Fibroblast of skin of left quadriceps (primary cell): ENCODE measurements at places on chromosomes 12 and 14.

DNA sequence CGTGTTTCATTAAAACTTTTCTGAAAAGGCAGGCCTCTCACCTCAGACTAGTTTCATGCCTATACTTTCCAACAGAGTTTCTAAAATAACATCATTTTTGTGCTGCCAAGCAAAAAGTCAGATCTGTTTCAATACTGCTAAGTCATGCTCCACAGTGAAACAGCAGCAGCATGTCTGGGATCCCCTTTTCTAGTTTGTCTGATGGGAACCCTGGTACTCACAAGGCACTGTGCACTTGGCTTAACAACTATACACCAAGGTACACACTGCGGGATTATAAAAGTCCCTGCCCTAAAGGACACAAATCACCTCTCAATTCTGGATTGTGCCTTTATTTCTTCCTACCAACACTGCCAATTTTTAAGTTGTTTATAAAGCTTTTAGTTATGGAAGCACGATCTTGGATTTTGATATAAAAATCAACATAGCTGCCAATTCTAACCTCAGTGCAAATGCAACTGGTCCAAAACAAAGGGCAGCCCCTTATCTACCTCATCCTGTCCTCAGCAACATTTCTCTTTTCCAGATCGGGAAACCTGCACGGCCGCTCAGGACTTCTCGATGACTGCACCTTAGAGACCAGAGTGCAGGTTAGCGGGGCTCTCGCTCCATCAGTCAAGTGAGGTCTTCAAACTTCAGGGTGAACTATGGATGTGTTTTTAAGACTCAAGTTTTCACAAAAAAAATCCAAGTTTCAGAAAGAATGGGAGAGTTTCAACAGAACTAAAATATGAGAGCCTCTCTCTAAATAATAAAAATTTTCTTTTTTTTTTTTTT is 1.7 kb upstream of the EIF5 start:
- DNase-seq: no peak

- no peak for DNase-seq
These were observed 962.6 kb downstream of the AACS start for GRCh38 chr12:126027825-126028224.

GRCh38 chr14:56461276-56462275 is 118.0 kb upstream of the TMEM260 start:
- DNase-seq: no peak

DNA sequence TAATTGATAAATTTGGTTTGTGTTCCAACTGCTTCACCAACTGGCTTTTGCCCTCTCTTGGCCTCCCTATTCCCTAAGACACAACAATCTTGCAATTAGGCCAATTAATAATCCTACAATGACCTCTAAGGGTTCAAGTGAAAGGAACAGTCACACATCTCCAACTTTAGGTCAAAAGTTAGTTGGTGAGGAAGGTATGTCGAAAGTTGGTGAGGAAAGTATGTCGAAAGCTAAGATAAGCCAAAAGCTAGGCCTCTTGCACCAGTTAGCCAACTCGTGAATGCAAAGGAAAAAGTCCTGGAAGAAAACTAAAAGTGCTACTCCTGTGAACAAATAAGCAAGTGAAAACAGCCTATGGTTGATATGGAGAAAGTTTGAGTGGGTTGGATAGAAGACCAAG is 32.6 kb downstream of the EGLN3 start:
- DNase-seq: no peak

DNA sequence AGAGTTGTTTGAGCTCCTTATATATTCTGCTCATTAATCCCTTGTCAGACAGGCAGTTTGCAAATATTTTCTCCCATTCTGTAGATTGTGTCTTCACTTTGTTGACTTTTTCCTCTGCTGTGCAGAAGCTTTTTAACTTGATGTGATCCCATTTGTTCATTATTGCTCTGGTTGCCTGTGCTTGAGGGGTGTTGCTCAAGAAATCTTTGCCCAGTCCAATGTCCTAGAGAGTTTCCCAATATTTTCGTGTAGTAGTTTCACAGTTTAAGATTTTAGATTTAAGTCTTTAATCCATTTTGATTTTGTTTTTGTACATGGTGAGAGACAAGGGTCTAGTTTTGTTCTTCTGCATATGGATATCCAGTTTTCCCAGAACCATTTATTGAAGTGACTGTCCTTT is 19.8 kb downstream of the ABCC9 start:
- DNase-seq: no peak

- no peak for DNase-seq
These were observed 192.2 kb upstream of the C14orf180 start for GRCh38 chr14:104387022-104388010.

- DNase-seq: peak; percentile 74
These were observed 14.9 kb downstream of the SLC38A2 start for GRCh38 chr12:46357438-46358324.

DNA sequence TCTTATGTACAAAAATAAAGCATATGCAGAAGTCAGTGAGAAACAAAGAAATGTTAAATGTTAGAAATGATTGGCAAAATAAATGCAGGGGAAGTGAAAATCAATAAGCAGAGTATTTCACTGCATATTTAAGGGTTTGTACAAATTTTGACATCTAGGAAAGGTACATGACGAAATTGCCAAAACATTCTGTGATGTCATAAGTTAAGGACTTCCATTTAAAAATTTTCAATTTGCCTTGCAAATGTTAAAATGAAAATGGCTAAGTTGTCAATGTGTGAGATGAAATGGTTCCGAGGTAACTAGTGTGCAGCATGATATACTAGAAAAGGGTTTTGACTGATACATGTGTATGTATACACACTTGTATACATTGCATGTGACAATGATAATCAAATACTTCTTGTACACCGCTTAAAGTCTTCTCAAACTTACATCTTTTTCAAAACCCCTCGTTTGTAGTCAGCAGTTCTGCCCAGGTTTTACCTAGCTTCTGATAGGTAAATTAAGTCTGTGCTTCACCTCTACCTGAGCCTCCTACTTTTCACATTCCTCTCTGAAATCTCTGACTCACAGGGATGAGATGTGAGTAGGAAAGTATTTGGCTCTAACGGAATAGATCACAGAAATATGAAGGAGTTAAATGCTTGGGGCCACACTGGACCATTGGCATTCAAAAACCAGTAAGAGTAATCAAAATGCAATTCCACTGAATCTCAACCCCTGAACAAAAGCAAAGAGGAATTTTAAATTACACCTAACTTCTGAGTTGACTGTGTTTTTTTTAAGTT is 442.4 kb upstream of the FOXG1 start:
- no peak for DNase-seq

- no peak for DNase-seq
These were observed 2.2 kb downstream of the NPFF start for GRCh38 chr12:53505086-53505485.

DNA sequence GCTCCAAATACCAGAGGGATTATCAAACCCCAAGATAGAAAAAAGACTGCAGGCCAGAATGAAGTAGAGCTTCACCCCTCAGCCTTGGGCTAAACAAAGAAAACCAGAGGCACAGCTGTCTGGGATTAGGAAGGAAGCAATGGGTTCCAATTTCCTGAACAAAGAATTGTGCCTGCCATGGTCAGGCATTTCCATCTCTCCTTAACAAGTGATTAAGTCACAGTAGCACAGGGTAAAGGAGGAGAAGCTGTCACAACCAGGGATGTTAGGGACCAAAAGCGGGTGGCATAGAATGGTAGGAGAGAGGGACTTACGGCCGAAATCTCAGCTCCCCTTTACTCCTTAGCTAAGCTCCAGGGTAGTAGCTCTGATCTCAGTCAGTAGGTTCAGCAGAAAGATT is 33.9 kb downstream of the SPTLC2 start:
- DNase-seq: no peak

- peak; percentile 14 for DNase-seq
These were observed 90.2 kb downstream of the PPP1R12A start for GRCh38 chr12:79844693-79845092.

- DNase-seq: no peak
These were observed 19.2 kb downstream of the CLIP1 start for GRCh38 chr12:122403115-122403770.

GRCh38 chr12:120079411-120080400 is 36.8 kb downstream of the RAB35 start:
- DNase-seq: no peak
